CD14-positive monocyte (primary cell): ENCODE measurements at places on chromosomes 3 and 15.
A peak's percentile ranks its signal among the peaks of the same experiment; 100 is the strongest.

GRCh38 chr15:39720621-39721611, 61.7 kb downstream of the FSIP1 start:
- DNase-seq = no peak

DNA sequence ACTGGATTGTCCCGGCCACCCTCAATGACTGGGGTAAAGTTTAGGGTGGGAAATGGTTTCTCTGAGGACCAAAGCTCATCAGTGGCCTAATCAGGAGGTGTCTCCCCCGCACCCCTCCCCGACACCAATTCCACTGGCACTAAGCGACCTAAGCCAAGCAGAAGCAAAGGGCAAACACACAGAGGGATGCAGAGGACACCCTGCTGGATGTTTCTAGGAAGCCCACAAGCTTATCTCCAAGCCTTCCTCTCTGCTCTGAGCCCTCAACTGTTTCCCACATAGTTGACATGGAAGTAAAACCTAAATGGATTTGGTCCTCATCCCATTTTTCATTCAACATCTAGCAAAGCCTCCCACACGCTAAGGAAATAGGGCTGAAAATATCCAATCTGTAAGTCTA, 68.5 kb downstream of the C3orf70 start:
- DNase-seq = no peak

DNA sequence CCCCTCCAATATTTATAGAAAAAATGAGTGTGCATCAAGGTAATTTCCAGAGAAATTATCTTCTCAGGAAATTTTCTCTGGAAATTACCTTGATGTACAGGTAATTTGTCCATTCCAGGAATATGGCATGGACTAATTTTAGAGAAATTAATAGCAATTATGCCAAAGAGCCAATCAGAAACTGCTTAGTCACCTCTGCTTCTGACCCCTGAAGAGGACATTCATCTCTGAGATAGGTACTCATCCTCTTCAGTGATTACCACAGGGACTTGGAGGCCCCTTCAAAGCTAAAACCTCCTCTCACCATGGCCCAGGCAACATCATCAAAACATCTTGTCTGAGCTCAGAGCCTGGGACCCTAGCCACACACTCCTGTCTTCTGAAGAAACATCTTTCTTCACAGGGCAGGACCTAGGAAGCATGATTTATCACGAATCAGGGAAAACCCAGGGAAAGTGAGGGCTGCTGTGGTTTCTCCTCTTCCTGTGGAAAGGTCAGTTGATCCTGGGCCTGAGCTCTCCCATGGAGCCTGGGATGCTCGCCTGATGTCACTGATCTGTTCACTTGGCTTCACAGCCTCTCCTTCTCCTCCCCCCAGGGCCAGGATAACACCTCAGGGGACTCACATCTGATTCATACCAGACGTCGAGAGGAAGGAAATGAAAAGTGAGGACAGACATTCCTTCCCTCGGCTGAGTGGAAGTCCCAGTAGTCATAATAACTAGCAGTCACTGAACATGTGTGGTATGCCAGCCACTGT, 210.5 kb downstream of the DTWD1 start:
- DNase-seq = no peak

DNA sequence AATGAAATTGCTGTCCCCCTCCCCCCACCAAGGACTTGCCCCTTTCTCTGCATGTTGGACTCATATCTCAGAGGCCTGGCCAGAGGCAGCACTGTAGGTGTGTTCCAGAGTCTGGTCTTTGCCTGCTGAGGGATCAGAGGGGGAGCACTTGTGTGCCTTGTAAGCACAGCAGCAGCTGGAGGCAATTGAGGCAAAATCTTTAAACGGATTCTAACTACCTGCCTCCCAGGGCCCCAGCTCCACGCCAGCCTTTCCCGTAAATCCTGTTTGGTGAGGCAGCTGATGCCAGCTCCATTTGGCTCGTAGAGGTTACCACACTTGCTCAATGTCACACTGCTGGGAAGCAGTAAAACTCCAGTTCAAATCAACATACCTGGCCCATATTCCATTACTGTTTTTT, 2.3 kb upstream of the IDH2 start:
- no peak for DNase-seq

GRCh38 chr3:136818769-136819391, at the start of gene SLC35G2:
SLC35G2 (plus strand) TSS chr3:136819126; CDS start chr3:136854461, 35,335 bp downstream.
- DNase-seq = no peak

GRCh38 chr3:177478170-177478867, 281.0 kb upstream of the TBL1XR1 start:
- DNase-seq = no peak

- DNase-seq = peak; percentile 58
These were observed 43.6 kb downstream of the RLBP1 start for GRCh38 chr15:89177633-89178306.

- no peak for DNase-seq
These were observed 33.0 kb upstream of the ANKDD1A start for GRCh38 chr15:64878705-64879104.

- DNase-seq = no peak
These were observed 25.8 kb downstream of the MECOM start for GRCh38 chr3:169637731-169638130.
